ENCODE measurements at places on chromosomes 2 and 18.

- no peak for DNase-seq
These were observed 40.1 kb upstream of the CCDC88A start for GRCh38 chr2:55459714-55460274.

DNA sequence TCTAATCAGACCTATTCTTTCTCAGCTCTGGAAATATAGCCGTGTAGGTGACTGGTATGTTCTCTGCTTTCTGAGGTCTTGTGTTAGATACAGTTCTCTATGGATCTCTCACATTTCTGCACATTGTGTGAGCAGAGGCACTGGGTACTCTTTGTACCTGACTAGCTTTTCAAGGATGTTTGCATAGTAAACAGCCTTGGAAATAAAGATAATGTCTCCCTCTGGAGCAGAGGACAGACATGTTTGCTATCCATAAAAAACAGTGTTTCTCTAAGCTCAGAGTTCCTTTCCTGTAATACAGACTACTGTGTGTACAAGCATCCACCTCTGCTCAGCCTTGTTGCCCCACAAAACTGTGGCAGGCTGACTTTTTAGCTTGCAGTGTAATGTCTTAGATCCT, 279.2 kb downstream of the CTNNA2 start:
- DNase-seq = no peak

- no peak for DNase-seq
These were observed 1.1 kb downstream of the SLC4A1AP start for GRCh38 chr2:27664622-27665363.

- no peak for DNase-seq
These were observed 118.4 kb downstream of the BCL2L11 start for GRCh38 chr2:111239107-111239506.

- DNase-seq = no peak
These were observed 83.2 kb upstream of the FRZB start for GRCh38 chr2:182949572-182950189.

GRCh38 chr2:119385466-119385865, 18.7 kb downstream of the DBI start:
- no peak for DNase-seq

DNA sequence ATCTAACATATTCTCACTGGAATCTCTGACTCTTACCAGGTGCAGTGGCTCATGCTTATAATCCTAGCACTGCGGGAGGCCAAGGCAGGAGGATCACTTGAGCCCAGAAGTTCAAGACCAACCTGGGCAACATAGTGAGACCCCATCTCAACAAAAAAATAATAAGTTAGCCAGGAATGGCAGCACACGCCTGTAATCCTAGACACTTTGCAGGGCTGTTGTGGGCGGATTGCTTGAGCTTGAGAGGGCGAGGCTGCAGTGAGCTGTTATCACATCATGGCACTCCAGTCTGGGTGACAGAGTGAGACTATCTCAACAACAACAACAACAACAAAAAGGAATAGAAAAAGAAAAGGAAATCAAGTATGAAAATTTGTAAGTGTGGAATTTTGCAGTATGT, 306.5 kb upstream of the CYP26B1 start:
- DNase-seq = no peak

DNA sequence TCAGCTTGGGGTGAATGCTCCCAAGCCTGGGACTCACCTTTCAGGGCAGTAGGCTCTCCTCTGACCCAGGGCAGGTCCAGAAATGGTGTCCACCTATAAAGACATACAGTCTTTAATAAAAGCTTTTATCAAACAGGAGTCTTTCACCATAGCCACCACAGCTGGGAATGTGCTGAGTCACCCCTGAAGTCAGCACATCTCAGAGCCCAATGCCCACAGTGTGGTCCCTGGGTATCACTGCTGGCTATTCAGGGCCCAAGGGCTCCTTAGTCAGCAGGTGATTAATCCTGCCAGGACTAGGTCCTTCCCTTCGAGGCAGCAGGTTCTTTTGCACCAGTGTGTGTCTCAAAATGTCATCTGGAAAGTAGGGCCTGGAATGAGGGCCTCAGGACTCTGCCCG, 181.9 kb downstream of the MEMO1 start:
- DNase-seq = no peak

DNA sequence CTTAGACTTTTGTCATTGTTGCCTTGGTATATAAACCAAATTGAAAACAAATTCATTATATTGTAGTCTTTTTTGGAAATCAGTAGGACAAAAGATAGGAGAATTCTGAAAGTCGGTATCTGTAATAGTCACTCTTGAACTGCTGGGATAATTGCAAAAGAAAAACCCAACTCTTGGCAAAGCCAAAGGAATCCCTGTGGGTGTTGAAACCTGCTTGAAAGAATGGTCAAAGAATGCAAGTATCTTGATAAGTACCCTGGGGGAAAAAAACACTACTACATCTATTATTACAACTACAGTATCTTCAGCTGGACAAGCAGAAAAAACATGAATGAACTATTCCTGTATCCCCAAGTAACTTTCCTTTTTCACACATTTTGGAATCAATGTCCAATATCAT, 7.3 kb upstream of the FAM237A start:
- DNase-seq = no peak

- no peak for DNase-seq
These were observed 124.5 kb downstream of the PMAIP1 start for GRCh38 chr18:60024345-60024744.

GRCh38 chr18:58455314-58456188, 173.3 kb downstream of the ALPK2 start:
- no peak for DNase-seq

GRCh38 chr2:195662138-195662537, 5.1 kb downstream of the SLC39A10 start:
- no peak for DNase-seq

DNA sequence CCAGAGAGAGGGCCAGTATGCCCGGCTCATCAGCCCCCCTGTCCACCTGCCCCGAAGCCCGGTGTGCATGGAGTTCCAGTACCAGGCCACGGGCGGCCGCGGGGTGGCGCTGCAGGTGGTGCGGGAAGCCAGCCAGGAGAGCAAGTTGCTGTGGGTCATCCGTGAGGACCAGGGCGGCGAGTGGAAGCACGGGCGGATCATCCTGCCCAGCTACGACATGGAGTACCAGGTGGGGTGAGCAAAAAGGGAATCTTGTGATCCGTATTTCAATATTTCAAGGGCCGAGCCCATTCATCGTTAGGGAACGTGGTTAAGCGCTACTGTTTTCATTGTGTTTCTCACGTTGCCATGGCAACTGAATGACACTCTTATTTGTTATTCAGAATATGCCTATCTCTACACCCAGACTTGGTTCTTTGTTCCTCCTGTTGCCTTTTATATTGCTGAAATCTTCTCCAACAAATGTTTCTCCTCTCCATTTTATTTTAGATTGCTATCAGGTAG, 81.5 kb downstream of the NRP2 start:
- DNase-seq = no peak

- no peak for DNase-seq
These were observed 23.1 kb upstream of the TNFAIP6 start for GRCh38 chr2:151334082-151334815.

GRCh38 chr18:45330170-45330594, 285.1 kb upstream of the SLC14A2 start:
- no peak for DNase-seq

GRCh38 chr2:48113767-48114166, 207.5 kb upstream of the FBXO11 start:
- DNase-seq = no peak

DNA sequence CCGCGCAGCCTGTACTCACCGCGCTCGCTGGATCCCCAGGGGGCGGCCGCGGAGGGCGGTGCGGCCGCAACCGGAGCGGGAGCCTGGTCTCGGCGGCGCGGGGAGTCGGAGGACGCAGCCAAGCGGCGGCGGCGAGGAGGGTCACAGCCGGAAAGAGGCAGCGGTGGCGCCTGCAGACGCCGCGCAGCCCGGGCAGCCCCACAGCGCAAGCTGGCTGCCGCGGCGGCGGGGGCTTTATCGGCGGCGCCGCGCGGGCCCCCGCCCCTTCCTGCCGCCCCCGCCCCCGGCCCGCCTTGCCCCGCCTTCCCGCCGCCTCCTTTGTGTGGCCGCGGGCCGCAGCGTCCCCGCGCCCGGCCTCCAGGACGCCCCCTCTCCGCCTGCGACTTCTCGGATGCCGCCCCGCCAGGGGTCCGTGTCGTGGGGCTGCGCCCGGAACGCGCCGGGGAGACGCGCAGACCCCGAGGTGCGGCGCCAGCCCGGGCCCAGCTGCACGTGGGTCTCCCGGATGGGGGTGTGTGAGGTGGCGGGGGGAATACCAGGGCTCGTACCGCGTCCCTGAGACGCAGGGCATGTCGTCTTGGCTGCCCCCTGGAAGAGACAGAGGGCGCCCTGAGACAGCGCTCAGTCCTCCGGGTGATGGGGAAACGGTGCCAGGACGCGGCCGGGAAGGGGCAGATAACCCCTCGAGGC, at the start of gene SERPINE2:
SERPINE2 (minus strand) TSS at position 207 of the 690 bp plus-strand sequence. CDS start 37,386 bp downstream, outside the sequence.
- DNase-seq = peak; percentile 10

DNA sequence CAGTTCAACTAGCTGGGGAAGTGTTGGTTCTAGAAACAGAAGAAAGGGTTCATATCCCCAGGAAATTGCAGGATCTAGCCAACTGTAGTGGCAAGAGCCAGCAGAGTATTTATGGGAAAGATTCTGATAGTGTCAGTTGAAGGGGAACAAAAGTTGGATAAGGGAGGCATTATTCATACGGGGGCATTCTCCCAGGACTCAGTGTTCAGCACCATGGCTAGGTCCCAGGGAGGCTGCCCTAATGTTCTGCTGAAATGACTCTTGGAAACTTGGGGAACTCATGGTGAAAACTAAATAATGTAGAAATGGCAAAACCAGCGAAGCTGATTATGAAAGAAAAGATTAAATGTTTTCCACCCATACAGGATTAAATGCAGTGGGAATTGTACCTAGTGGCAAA, 543.7 kb downstream of the TRIB2 start:
- no peak for DNase-seq

GRCh38 chr2:179201869-179202268, 62.8 kb downstream of the SESTD1 start:
- no peak for DNase-seq

DNA sequence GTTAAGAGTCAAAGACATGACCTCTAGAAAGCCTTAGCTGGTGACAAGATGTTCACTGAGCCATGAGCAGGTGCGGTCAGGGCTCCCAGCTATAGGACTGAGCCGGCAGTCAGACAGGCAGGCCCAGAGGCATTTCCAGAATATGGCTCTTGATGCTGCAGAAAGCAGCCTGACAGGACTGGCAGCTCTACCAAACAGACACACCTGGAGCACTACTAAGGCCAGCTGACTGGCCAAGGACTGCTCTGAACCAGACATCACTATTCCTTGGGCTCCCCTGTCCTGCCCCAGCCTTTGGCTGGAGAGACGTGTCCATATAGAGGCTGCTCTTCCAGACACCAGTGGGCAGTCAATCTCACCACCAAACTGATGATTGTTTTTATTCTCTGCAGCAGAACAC, 98.8 kb downstream of the RIF1 start:
- DNase-seq = no peak

- DNase-seq = no peak
These were observed 70.2 kb upstream of the ITM2C start for GRCh38 chr2:230794497-230794896.

GRCh38 chr2:33340280-33340679, 136.2 kb upstream of the RASGRP3 start:
- no peak for DNase-seq

GRCh38 chr2:150528861-150529801, 41.7 kb upstream of the RND3 start:
- DNase-seq = no peak

DNA sequence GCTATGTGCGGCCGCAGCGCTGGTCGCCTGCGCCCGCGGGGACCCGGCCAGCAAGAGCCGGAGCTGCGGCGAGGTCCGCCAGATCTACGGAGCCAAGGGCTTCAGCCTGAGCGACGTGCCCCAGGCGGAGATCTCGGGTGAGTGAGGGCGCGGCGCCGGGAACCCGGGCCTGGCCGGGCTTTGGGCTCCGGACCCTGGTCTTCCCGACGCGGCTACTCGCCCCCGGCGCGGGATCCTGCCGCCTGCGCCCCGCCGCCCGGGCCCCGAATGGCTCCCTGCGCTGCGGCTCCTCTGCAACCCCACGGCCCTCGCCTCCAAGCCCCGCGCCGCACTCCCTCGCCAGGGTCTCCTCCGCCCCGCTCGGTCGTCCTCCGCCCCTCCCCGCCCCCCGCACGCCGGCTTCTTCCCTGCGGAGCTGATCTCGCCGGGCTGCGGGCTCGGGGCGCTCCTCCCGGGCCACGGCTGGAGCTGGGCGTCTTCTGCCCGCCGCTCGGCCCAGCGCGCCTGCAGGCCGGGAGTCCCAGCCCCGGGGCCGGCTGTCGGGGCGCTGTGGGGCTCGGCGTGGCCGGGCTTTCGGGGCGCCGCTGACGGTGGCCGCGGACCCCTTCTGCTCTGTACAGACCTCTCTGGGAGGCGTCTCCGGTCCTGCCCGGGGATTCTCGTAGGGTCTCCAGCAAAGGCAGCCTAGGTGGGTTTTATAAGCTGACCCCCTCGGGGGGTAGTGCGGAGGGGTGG, 652 bp downstream of the GPC1 start:
- no peak for DNase-seq

DNA sequence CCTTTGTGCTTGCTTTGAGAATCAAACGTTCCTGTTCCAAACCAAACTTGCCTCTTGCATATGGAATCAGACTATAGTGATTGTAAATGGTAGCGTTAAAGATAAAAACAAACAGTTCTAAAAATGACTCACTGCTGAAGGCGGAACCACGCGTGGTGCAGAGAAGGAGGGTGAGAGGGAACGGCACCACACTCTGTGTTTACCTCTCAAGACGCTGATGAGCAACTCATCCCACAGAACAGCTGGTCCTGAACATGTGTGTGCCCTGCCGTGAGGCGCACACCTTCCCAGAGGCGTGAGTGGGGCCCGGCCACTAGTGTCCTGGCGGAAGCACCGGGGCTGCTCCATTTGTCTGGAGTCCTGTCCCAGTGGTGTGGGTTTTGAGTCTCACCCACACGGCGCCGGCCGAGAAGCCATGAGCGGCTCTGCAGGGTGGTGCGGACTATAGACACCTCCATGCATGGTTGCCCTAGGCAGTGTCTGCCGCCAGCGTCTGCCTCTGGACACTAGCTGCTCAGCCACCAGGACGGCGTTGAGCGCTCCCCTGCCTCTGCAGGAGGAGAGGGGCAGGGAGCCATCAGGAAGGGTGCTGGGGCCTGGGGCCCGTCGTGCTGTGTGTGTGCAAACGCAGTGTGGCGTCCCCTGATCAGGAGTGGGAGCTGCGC, 52.1 kb downstream of the NFATC1 start:
- DNase-seq = no peak

DNA sequence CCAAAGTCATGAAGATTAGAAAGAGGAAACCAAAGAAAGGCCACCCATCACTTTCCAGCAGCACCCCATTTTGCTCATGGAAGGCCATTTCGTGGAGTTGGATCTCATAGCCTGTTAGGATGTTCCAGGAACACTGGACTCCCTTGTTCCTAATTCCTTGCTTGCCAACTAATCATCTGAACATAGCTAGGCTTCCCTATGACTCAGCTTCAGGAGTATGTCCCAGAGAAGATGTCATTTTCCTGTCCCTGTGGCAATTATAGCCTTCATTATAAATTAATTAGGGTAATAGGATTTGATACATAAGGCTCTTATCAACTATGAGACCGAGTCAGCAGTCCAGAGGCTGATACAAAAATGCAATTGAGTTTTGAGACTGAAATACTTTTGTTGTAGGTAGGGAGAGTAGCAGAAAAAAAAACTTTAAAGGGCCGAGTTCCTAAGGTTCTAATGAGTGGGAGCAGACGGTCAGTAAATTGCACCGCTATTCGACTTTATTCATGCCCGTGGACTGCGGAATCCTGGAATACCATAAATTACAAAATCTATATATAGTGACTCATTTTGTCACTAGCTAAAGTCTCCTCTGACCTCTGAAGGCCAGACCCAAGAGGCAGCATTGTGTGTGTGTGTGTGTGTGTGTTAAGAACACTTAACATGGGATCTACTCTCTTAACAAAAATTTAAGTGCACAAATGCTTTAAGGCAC, 311.8 kb downstream of the FBXO15 start:
- DNase-seq = no peak

- DNase-seq = no peak
These were observed 68.2 kb upstream of the EML6 start for GRCh38 chr2:54655046-54655809.
